CD4-positive, alpha-beta T cell (primary cell): ENCODE measurements at places on chromosomes 2 and 18.

GRCh38 chr2:39736640-39737039 is 42.4 kb downstream of the THUMPD2 start:
- no peak for DNase-seq

- no peak for DNase-seq
Observed at GRCh38 chr18:48306838-48307237, 102.3 kb downstream of the ZBTB7C start.

DNA sequence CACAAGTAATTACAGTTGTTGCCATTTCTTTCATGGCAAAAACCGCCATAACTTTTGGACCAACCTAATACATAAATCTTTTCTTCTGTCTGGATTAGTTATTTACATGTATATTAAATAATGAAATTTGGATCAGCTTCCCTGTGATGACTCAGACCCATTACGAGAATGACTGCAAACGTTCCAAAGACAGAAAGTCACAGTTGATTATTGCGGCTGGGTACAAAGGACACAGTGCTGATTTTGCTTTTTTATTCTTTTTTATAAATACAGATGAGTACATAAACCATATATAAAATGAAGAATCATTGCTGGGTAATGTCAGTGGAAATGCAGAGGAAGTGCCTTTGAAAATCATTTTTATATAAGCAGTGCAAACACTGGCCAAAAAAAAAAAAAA is 126.2 kb downstream of the TWIST2 start:
- DNase-seq, result no peak

- DNase-seq, result no peak
Observed at GRCh38 chr2:46143429-46144132, 153.6 kb upstream of the EPAS1 start.

DNA sequence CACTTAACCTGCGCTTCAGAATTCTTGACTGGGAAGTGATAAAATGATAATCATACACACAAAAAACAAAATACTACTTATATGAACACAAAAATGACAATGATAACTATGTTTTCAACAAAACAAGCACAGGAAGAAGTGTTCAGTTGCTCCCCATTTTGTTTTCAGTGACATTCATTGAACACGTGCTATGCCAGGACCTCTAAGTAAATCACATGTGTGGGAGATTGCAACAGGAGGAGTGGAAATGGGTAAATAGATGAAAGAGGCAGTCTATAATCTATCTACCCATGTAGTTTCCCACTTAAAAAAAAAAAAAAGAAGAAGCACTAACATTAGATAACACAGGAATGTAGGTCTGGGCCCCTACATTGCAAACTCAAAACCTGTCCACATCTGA is 183.5 kb upstream of the HNRNPA3 start:
- no peak for DNase-seq

- no peak for DNase-seq
Observed at GRCh38 chr2:127231130-127231865, 11.2 kb upstream of the CYP27C1 start.

DNA sequence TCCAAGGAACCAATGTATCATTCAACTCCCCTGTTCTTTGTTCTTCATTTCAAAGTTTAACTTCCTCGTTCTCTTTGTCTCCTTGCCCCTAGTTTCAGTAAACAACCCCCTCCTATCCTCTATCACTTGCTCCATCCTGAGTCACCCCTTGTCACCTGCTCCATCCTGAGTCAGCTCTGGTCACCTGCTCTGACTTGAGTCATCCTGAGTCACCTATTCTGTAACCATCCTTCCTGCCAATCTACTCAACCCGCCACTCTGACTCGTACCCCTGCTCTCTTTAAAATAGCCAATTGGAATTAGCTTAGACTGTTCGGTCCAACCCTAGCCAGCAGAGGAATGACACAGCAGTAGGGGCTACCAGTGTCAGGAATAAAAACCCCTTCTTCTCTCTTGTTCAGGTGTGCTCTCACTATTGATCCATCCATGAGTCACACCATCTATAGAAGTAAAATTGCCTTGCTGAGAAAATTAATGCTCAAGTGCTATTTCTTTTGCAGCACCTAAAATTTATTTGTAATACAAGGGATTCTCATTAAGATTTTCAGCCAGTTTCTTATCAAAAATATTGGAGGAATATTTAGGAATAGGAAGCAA is 326.8 kb downstream of the AKAIN1 start:
- no peak for DNase-seq
